Mesothelial cell of epicardium (in vitro differentiated cells): ENCODE measurements at places on chromosomes 6 and 20.
A peak's percentile ranks its signal among the peaks of the same experiment; 100 is the strongest.

GRCh38 chr6:68693271-68693670 is 58.2 kb downstream of the ADGRB3 start:
- DNase-seq, result no peak
- no peak overlapping the region for H3K4me3 ChIP-seq
- no peaks in the 10 kb centered on the region for H3K27me3 ChIP-seq
- H3K27ac ChIP-seq, result no peak overlapping the region
- peaks cover 13% of the 10 kb centered on the region for H3K4me1 ChIP-seq
- H3K36me3 ChIP-seq, result no peaks in the 10 kb centered on the region

DNA sequence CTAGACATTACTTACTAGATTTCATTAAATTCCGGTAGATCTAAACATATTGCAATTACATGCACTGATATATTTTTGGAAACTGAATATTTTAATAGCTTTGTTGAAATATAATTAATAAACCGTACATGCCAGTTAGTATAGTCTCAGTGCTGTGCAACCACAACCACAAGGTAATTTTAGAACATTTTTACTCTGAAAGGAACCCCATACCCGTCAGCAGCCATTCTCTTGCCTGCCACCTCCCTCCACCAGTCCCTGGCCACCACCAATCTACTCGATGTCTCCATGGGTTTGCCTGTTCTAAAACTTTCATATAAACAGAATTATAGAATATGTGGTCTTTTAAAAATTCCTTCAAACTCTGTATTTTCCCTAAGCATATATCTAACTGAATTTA is 293.9 kb downstream of the THBS2 start:
- H3K27me3 ChIP-seq, result no peaks in the 10 kb centered on the region
- H3K36me3 ChIP-seq, result no peaks in the 10 kb centered on the region
- DNase-seq, result no peak
- H3K4me3 ChIP-seq, result no peak overlapping the region

- no peaks in the 10 kb centered on the region for H3K27me3 ChIP-seq
- peaks cover 15% of the 10 kb centered on the region for H3K36me3 ChIP-seq
- no peak overlapping the region for H3K27ac ChIP-seq
- DNase-seq, result no peak
Observed at GRCh38 chr20:13121840-13122515, 99.1 kb upstream of the ISM1 start.

GRCh38 chr20:49818816-49819215 is 6.2 kb downstream of the SLC9A8 start:
- DNase-seq, result no peak
- no peak overlapping the region for H3K27ac ChIP-seq
- peaks cover 36% of the 10 kb centered on the region for H3K36me3 ChIP-seq
- peaks cover 11% of the 10 kb centered on the region for H3K4me1 ChIP-seq
- no peak overlapping the region for H3K4me3 ChIP-seq
- no peaks in the 10 kb centered on the region for H3K27me3 ChIP-seq

DNA sequence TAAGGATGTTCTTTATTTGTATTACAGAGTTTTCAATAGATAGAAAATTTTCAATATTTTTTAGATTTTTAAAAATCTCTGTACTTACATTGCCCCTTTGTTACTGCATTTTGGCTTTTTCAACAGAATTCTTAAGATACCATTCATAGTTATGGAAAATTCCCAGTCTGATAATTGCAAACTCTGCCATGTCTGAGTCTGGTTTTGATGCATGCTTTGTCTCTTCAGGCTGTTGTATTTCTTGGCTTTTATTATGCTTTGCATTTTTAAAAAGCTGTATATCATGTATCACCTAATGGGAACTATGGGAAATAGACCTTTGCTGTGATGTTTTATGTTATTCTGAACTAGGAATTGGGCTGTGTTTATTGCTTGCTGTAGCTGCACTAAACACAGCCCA is 898.9 kb upstream of the ADGRB3 start:
- no peaks in the 10 kb centered on the region for H3K27me3 ChIP-seq
- H3K4me1 ChIP-seq, result peaks cover 2% of the 10 kb centered on the region
- no peak for DNase-seq
- H3K27ac ChIP-seq, result no peak overlapping the region
- H3K36me3 ChIP-seq, result no peaks in the 10 kb centered on the region
- H3K4me3 ChIP-seq, result no peak overlapping the region

DNA sequence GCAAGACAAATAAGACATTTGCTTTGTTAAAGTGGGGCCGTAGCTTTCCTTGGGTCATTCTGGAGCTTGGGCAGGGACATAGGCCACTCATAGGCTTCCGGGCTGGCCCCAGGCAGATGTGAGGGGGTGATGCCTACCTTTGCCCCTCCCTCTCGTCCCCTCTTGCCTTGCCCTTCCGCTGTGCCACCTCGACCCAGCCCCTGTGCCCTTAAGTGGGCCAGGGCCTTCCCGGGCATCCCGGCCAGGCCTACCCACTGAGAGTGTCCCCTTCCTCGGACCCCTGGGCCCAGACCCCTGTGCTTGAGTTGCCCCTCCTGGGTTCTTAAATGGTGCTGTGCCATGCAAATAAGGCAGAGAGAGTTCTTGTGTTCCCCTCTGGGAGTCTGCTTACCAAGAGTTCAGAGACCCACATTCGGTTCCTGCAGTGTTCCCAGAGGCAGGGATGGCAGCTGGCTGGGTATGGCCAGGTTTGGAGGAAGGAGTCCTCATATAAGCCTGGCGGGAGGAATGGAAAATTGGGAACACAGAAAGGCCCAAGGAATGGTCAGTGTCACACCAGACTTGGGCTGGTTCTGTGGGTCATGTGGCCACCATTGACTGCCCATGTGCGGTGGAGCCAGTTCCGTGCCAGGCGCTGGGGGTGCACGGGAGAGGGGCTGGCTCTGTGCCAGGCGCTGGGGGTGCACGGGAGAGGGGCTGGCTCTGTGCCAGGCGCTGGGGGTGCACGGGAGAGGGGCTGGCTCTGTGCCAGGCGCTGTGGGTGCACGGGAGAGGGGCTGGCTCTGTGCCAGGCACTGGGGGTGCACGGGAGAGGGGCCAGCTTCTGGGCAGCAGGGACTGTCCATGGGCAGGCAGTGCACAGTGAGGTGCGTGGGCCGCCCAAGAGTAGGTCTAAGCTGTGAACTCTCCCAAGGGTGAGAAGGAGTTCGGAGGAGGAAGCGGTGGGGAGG is 173.5 kb upstream of the SNX9 start:
- H3K4me3 ChIP-seq, result no peak overlapping the region
- peaks cover 16% of the 10 kb centered on the region for H3K4me1 ChIP-seq
- peaks cover 11% of the 10 kb centered on the region for H3K36me3 ChIP-seq
- peak overlapping the region; percentile 40 for H3K27ac ChIP-seq

GRCh38 chr6:56949265-56949664 is 5.6 kb upstream of the BEND6 start:
- peaks cover 20% of the 10 kb centered on the region for H3K4me1 ChIP-seq
- peaks cover 13% of the 10 kb centered on the region for H3K27me3 ChIP-seq
- no peak for DNase-seq
- H3K4me3 ChIP-seq, result no peak overlapping the region
- H3K36me3 ChIP-seq, result no peaks in the 10 kb centered on the region
- H3K27ac ChIP-seq, result no peak overlapping the region

GRCh38 chr6:14533446-14533845 is 415.9 kb downstream of the CD83 start:
- H3K36me3 ChIP-seq, result no peaks in the 10 kb centered on the region
- H3K4me3 ChIP-seq, result no peak overlapping the region
- H3K4me1 ChIP-seq, result peaks cover 8% of the 10 kb centered on the region
- no peak overlapping the region for H3K27ac ChIP-seq
- no peak for DNase-seq
- H3K27me3 ChIP-seq, result peaks cover 2% of the 10 kb centered on the region

DNA sequence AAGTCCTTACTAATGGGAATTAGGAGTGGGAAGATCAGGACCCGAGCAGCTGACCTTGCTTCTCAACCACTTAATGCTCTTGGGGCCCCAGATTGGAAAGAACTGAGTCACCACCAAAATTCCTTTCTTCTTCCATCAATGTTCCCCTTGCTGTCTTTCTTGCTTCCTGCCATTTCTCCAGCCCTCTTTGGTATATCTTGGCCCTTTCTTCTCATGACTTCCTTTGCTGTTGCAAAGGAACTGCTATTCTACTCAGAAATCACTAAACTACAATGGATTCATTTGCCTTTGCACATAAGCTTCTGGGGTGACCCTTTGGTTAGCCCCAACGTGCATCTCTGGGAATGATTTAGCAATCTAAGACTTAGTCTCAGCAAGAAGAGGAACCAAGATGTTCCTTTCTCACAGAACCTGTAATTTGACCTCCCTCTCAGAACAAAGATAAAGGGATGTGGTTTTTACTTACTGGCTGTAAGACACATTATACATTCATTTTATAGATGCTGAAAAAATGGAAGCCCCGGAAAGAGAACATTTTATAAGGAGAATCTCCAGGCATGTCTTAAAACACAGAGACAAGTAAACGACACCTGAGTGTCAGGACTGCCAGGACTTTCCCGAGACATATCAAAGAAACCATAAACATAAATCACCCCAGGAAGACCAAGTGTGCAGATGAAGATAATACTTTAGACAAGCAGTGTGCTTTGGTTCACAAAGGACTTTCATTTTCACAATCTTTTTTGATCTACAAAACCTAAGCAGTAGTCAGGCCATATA is 99.0 kb upstream of the TNFAIP3 start:
- H3K27ac ChIP-seq, result no peak overlapping the region

- peaks cover 69% of the 10 kb centered on the region for H3K4me1 ChIP-seq
- H3K27ac ChIP-seq, result no peak overlapping the region
- no peak for DNase-seq
- no peaks in the 10 kb centered on the region for H3K27me3 ChIP-seq
- H3K36me3 ChIP-seq, result no peaks in the 10 kb centered on the region
Observed at GRCh38 chr6:15255481-15255880, 9.6 kb downstream of the JARID2 start.

GRCh38 chr20:47108994-47109393 is 214.4 kb downstream of the EYA2 start:
- peaks cover 7% of the 10 kb centered on the region for H3K36me3 ChIP-seq
- H3K4me3 ChIP-seq, result no peak overlapping the region
- no peaks in the 10 kb centered on the region for H3K27me3 ChIP-seq
- peaks cover 13% of the 10 kb centered on the region for H3K4me1 ChIP-seq
- DNase-seq, result no peak

DNA sequence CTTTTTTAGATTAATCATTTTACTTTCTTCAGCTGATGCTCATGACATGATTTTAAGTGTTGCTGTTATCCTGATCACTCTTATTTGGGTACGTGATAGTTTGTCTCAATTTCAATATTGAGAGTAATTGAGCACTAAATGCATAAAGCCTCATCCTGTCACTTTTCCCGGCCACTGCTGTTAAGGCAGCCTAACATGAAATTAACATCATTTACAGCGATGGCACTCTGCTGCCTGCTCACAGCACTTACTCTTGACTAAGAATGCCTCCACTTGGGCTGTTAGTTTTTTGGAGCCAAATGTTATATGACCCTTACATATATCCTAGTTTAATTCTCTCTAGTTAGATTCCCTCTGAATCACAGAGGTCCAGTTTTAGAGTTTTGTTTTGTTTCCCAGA is 107.3 kb downstream of the SLX4IP start:
- no peak for DNase-seq
- no peak overlapping the region for H3K4me3 ChIP-seq
- no peaks in the 10 kb centered on the region for H3K27me3 ChIP-seq
- peaks cover 35% of the 10 kb centered on the region for H3K4me1 ChIP-seq
- H3K27ac ChIP-seq, result no peak overlapping the region

DNA sequence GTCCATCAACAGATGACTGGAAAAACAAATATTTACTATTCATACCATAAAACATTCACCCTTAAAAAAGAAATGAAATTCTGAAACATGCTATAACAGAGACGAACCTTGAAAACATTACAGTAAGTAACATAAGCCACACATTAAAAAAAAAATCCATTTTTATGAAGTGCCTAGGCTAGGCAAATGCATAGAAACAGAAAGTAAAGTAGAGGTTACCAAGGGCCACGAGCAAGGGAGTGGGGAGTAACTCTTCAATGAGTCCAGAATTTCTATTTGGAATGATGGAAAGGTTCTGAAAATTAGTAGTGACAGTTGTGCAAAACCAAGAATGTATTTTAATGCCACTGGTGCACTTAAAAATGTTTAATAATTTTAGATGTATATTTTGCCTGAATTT is 47.7 kb downstream of the STAU1 start:
- no peak overlapping the region for H3K4me3 ChIP-seq
- no peaks in the 10 kb centered on the region for H3K27me3 ChIP-seq
- DNase-seq, result no peak
- no peaks in the 10 kb centered on the region for H3K4me1 ChIP-seq
- peaks cover 25% of the 10 kb centered on the region for H3K36me3 ChIP-seq
- H3K27ac ChIP-seq, result no peak overlapping the region

DNA sequence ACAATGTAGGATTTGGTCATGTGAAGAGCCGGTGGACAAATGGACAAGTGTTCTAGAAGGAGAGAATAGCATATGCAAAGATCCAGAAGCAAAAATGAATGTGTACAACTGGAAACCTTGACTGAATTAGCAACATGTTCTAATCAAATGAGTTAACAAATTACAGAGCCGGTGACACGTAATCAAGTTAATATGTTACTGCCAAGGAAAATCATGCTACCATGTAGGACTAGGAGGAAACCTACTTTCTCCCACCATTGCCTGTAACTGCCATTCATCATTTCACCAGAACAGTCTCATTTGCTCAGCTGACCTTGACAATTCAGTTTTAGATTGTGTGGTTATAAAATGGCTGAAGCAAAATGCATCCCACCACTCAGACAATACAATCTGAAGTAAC is 179.4 kb downstream of the KIF16B start:
- no peak overlapping the region for H3K4me3 ChIP-seq
- peaks cover 19% of the 10 kb centered on the region for H3K36me3 ChIP-seq
- H3K27me3 ChIP-seq, result no peaks in the 10 kb centered on the region
- H3K27ac ChIP-seq, result no peak overlapping the region
